Stimulated activated CD4-positive, alpha-beta T cell treated with anti-CD3 and anti-CD28 coated beads, Interleukin-15, amount 100 ng/mL, for 48 hours (primary cell): ENCODE measurements at places on chromosomes 12 and 14.

DNA sequence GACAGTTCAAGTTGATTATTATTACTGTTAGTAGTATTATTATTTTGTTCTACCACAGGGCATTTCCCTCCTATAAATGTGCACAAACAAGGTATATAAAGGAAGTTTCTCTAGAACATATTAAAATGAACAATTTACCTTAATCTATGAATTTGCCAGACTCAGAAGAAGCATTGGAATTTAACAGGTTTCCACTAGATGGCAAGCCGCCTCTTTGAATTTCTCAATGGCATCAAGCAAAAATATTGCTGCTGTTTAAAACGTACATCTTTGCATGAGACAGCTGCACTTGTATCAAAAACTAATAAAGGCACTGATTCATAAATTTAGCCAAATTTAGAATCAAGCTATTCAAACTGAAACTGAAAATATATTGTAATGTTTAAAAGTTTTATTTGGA, 34.6 kb upstream of the MIS18BP1 start:
- DNase-seq = no peak

DNA sequence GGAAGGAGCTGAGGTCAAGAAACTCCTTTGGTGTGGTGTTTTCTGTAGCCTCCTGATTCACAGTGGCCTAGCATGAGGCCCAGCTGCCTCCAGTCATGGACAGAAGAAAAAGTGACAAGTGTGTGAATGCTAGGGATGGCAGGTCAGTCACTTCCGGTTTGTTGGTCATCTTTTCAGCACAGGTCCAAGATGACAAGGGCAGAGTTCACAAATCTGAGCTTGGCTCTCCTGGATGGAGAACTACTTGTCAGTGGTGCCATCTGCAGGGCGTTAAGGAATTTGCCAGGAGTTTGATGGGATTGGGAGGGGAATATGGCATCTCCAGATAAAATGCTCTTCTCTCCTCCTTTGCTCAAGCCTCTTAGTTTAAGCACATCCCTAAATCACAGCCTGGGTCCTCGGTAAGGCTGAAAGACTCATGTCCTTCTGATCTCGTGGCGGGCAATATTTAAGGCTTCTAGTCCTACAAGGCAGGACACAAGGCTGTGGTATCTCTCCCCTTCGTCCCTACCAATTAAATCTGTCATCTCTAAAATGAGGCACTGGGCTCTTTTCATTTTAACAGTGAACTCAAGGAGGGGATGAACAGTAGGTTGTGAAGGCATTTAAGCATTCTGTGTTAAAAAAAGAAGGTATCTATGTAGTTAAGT, 10.0 kb downstream of the TUBA1B start:
- no peak for DNase-seq

DNA sequence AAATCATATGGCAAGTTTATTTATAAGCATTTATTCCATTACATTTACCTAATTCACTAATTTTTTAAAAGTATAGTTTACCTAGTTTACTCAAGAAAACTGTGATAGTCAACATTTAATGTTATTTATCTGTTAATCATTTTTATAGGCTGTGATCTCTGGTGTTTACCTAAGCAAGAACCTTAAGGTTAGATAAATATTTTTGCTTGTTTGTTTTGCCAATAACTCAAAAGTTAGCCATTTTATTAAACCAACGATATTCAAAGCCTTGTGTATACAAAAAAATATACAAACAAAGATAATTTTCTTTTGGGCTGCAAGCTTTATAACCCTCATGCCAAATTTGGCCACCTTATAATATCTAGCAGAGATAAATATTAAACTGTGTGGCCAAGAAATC, 157.3 kb downstream of the SLCO1B3 start:
- DNase-seq = no peak

GRCh38 chr12:84619053-84619571, 293.5 kb downstream of the SLC6A15 start:
- no peak for DNase-seq

- DNase-seq = no peak
Observed at GRCh38 chr12:2854669-2855453, 2.0 kb downstream of the TEX52 start.

DNA sequence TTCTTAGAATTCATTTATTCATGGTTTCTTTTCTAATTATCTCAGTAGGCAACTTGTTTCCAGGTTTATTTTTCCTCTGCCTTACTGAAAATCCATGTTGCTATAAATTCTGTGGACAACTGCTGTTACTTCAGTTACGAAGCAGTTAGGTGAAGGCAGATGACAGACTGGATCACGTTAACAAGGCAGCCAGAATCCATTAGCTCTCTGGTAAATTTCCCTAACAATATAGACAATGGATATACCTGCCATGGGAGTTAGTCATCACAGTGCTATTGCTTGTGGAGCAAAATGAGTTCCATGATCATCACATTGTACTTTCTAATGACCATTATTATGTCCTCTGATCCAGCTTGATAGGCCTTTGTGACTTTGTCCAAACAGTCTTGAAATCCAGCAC, 291.5 kb downstream of the NELL2 start:
- DNase-seq = no peak
